Activated naive CD4-positive, alpha-beta T cell treated with anti-CD3 and anti-CD28 coated beads for 36 hours (primary cell): ENCODE measurements at places on chromosomes 2 and 18. TPM values are rescaled to one million over a fixed set of nuclear protein-coding genes. Genes with fewer than 3 reads are reported as not detected.
A peak's percentile ranks its signal among the peaks of the same experiment; 100 is the strongest.

DNA sequence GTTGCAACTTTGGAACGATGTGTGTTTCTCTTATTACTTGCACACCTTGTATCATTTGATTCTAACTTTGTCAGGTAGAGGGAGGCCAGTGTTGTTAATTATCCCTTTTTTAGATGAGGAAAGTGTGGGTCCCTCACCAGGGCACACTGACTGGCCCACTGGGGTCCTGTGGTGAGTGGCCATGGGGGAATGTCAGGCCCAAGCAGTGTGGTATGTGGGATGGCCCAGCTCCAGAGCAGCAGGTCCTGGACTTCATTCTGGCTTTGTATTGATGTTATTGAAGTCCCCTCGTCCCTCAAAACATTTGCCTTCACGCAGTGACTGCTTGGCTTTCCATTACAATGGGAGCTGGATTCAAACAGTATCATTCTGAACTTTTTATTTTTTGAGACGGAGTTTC is 11.7 kb downstream of the NCK2 start:
- peak; percentile 2 for DNase-seq
- peaks cover 50% of the 10 kb centered on the region for H3K36me3 ChIP-seq
- H3K27ac ChIP-seq = peak overlapping the region; percentile 98
- peak overlapping the region; percentile 34 for H3K4me3 ChIP-seq

DNA sequence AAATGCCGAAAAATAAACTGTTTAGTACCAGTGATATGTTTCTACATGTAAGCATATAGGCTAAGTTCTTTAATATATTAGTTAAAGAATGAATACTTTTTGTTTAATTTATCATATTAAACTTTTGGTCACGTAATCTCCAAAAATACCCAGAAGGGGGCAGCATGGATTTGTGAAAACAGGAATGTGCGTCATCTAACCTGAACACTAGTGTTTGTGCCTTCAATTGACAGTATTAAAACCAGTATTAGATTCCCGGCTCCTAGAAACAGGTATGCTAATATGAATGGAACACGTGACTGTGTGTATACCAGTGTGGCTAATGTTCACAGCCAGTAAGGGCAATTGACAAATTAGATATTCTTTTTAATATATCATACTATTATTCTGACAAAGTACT is 51.8 kb downstream of the WDR7 start:
- H3K27me3 ChIP-seq = no peaks in the 10 kb centered on the region
- no peak overlapping the region for H3K27ac ChIP-seq
- H3K4me1 ChIP-seq = no peaks in the 10 kb centered on the region
- H3K36me3 ChIP-seq = peaks cover 7% of the 10 kb centered on the region
- H3K4me3 ChIP-seq = no peak overlapping the region

DNA sequence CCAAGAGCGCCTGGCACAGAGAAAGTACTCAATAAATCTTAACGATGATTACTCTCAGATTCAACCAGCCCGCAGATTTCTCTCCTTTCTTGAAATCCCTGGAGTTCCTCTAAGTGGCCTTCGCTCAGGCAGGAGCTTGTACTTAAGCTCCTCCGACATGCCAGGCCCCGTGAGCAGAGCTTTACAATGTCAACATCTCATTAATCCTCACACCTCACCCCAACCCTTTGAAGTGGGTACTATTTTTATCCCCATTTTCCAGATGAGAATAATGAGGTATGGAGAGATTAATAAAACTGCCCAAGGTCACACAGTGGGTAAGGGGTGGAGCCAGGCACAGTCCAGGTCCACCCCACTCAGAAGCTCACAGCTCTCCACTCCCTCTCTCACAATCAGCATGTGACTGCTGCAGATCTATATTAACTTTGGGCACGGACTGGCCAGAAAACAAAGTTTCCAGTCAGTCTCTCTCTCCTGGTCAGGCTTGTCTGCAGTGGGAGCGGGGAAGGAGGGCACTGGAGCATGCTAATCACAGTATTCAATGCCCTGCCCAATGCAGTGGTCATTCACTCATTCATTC is 18.0 kb downstream of the DNMT3A start:
- H3K27ac ChIP-seq = peak overlapping the region; percentile 15
- no peak overlapping the region for H3K4me3 ChIP-seq
- peaks cover 32% of the 10 kb centered on the region for H3K36me3 ChIP-seq
- H3K27me3 ChIP-seq = no peaks in the 10 kb centered on the region
- DNase-seq = no peak

DNA sequence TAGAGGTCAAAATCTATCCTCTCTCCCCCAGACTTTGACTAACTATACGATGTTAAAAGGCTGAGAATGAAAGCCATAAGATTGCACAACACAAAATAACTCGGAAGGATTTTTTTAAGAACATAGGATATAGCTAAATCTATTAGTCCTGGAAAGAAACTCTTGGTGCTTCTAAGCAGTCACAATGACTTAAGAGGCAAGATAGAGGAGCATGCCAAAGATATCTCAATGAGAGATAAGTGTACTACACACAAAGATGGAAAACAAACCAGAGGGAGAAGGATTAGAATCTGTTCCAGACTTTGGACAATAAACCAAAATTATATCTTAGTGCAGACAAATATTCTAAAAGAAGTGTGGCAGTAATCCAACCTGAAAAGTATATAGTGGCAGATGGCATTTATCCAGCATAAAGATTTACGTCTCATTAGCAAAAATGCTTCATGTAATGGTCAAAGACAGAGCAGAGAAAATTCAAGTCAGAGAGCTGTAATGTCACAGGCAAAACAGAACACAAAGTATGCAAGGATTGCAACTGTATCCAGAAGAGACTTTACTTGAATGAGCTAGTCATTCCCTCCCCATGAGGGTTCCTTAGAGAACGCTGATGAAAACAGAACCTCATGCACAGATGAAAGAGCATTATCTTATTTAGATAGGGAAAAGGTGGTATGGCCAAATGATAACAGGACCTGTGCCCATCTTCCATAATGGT is 28.8 kb upstream of the EVA1A start:
- no peaks in the 10 kb centered on the region for H3K36me3 ChIP-seq
- peaks cover 2% of the 10 kb centered on the region for H3K27me3 ChIP-seq
- no peak overlapping the region for H3K4me3 ChIP-seq
- H3K4me1 ChIP-seq = peaks cover 4% of the 10 kb centered on the region

DNA sequence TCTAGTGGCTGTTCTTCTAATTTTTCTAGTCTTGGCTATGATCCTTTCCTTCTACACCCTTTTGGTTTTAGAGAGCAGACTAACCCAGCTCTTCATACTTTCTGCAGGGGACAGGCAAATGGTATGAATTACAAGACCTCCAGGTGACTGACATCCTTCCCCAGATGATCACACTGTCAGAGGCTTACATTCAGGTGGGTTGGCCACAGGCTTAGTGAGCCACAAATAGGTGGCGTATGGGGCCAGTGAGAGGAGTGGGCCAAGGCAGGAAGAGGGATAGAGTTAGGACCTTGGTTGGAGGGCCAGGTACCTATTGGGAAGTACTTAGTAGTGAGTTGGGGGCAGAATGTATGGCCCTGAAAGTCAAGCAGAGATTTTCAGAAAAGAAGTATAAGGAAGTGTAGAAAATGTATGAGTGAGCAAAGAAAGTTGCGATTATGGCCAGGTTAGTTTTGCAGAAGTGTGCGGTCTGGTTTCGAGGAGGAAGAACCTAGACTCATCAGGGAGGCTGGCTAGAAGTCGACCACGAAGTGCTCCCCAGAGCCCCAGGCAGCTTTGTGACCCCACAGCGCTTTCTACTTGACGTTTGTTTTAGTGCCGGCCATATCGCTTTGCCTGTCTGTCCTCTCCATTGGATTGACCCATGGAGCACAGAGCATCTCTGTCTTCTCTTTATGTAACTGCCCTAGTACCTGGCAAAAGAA is 20.0 kb downstream of the SFTPB start:
- no peak for DNase-seq
- H3K27ac ChIP-seq = no peak overlapping the region
- H3K36me3 ChIP-seq = peaks cover 55% of the 10 kb centered on the region
- H3K27me3 ChIP-seq = no peaks in the 10 kb centered on the region
- H3K4me3 ChIP-seq = no peak overlapping the region
- H3K4me1 ChIP-seq = no peaks in the 10 kb centered on the region

DNA sequence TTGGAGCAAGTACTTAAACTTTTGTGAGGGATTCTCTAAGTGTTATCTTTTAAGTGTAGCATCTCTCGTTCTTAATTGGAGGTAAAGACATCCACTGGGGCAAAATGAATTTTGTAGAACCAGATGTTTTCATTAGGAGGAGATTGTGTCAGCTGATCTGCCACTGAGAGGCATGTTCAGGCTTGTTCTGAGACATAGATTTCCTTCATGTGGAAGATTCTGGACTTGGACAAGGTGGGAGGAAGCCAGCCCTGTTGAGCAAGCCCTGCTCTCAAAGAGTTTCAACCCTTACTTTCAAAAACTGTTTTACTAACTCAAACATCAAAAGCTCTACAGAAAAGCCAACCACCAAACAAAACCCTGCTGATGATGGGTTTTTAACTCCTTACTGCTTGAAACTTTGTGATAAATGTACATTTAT is 6.5 kb downstream of the MAP4K4 start:
- peaks cover 42% of the 10 kb centered on the region for H3K36me3 ChIP-seq
- H3K27me3 ChIP-seq = no peaks in the 10 kb centered on the region
- peak overlapping the region; percentile 95 for H3K27ac ChIP-seq

- DNase-seq = no peak
- H3K27ac ChIP-seq = no peak overlapping the region
- no peak overlapping the region for H3K4me3 ChIP-seq
- H3K4me1 ChIP-seq = no peaks in the 10 kb centered on the region
- H3K36me3 ChIP-seq = no peaks in the 10 kb centered on the region
Observed at GRCh38 chr2:212392544-212392943, 146.1 kb downstream of the ERBB4 start.

DNA sequence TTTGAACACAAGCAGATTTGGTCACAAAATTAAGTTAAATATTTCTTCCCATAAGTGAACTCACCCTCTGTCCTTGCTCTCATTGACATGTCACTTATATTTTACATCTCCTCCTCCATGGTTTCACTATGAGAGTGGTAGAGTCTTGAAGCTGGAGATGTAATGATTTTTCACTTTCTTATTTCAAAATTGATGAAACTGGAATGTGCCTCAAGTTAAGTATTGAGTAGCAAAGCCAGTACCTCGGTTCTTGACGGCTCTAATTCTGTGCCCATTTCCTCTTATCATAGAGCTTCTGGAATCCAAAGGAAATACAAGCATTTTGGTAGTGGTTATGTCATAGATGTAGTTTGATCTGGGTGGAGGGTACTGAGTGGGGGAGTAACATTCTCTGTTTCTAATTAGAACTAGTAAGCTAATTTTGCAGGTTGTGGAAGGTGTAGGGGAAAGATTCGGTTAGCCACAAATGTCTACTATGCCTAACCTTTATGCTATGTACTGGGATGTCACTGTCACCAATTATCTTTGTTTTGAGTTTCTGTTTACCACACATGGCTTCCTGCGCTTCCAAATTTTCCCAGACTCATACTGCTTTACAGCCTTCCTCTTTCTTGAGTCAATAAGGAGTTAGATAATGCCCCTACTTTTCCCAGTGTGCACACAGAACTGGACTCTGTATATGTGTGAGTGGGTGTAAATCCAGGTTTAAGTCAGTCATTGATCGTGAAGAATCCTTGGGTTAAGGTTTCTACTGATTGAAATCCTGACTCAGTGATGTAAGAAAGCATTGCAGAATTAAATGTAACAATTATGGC is 96.8 kb downstream of the DIS3L2 start:
- peak; percentile 10 for DNase-seq
- no peaks in the 10 kb centered on the region for H3K27me3 ChIP-seq
- peaks cover 16% of the 10 kb centered on the region for H3K36me3 ChIP-seq
- no peak overlapping the region for H3K4me3 ChIP-seq
- H3K27ac ChIP-seq = no peak overlapping the region
- peaks cover 41% of the 10 kb centered on the region for H3K4me1 ChIP-seq

GRCh38 chr2:217489145-217489960 is 513.4 kb downstream of the TNS1 start:
- no peaks in the 10 kb centered on the region for H3K36me3 ChIP-seq
- no peak overlapping the region for H3K27ac ChIP-seq
- DNase-seq = no peak
- peaks cover 3% of the 10 kb centered on the region for H3K27me3 ChIP-seq

- H3K4me1 ChIP-seq = no peaks in the 10 kb centered on the region
- no peak overlapping the region for H3K4me3 ChIP-seq
- no peaks in the 10 kb centered on the region for H3K36me3 ChIP-seq
- no peaks in the 10 kb centered on the region for H3K27me3 ChIP-seq
Observed at GRCh38 chr18:27793013-27793785, 383.7 kb downstream of the CDH2 start.

- H3K4me3 ChIP-seq = no peak overlapping the region
- no peak overlapping the region for H3K27ac ChIP-seq
- peaks cover 5% of the 10 kb centered on the region for H3K4me1 ChIP-seq
- peaks cover 15% of the 10 kb centered on the region for H3K27me3 ChIP-seq
- no peaks in the 10 kb centered on the region for H3K36me3 ChIP-seq
Observed at GRCh38 chr2:71607151-71607889, 154.0 kb downstream of the DYSF start.

DNA sequence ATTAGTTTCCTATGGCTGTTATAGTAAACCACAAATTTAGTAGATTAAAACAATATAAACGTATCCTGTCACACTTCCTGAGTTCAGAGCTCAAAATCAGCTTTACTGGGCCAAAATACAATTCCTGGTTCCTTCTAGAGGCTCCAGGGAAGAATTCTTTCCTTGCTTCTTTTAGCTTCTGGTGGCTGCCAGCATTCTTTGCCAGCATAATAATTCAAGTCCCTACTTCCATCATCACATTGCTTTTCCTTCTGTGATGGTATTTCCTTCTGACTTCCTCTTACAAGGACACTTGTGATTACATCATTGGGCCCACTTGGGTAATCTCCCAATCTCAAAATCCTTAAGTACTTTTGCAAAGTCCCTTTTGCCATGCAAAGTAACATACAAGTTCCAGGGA is 40.6 kb downstream of the MOB4 start:
- H3K4me1 ChIP-seq = no peaks in the 10 kb centered on the region
- DNase-seq = no peak
- no peak overlapping the region for H3K4me3 ChIP-seq
- H3K36me3 ChIP-seq = peaks cover 20% of the 10 kb centered on the region
- H3K27me3 ChIP-seq = no peaks in the 10 kb centered on the region
- H3K27ac ChIP-seq = peak overlapping the region; percentile 30

GRCh38 chr2:140122001-140122400 is 1341.8 kb upstream of the NXPH2 start:
- H3K27ac ChIP-seq = no peak overlapping the region
- DNase-seq = no peak
- no peaks in the 10 kb centered on the region for H3K36me3 ChIP-seq
- no peaks in the 10 kb centered on the region for H3K27me3 ChIP-seq

- H3K36me3 ChIP-seq = no peaks in the 10 kb centered on the region
- H3K4me3 ChIP-seq = no peak overlapping the region
- DNase-seq = no peak
- no peaks in the 10 kb centered on the region for H3K4me1 ChIP-seq
Observed at GRCh38 chr2:231745303-231746038, 35.6 kb downstream of the PDE6D start.

Gene SLC19A3
- total RNA-seq = not detected

Gene GNAL
- 0.05 TPM for total RNA-seq

Gene UGT1A5
- not detected for total RNA-seq

Gene ZC3H8
- 15.5 TPM for total RNA-seq

Gene SERTAD2
- 11.6 TPM for total RNA-seq

Gene C2orf66
- total RNA-seq = not detected

Gene SLC5A7
- total RNA-seq = not detected
